CD4-positive, alpha-beta T cell treated with Interleukin-10 for 1 hour (primary cell): ENCODE measurements at places on chromosomes 12 and 14.

DNA sequence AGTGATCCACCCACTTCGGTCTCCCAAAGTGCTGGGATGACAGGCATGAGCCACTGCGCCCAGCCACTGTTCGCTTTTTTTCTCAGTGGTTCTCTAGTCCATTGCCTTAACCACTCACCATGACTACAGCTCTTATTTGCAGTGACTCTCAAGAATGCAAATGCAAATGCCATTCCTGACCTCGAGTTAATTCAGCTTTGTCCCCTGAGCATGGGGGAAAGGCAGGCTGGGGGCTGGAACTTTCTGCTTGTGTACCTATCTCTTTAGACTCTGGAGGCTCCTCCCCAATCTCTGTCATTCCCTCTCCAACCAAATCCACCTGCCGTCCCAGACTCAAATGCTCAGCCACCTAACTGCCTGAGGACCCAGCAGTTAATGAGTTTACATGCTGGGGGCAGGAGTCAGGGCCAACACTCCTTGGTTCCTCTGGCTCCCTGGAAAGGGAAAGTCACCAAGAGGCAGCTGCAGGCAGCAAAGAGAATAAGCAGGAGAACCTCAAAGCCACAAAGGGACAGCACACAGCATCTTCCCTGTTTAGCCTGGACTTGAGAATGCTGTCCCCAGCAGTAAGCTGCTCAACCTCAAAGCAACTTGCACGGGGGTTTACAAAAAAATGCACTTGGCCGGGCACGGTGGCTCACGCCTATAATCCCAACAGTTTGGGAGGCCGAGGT, 5.3 kb upstream of the HNF1A start:
- DNase-seq = no peak

DNA sequence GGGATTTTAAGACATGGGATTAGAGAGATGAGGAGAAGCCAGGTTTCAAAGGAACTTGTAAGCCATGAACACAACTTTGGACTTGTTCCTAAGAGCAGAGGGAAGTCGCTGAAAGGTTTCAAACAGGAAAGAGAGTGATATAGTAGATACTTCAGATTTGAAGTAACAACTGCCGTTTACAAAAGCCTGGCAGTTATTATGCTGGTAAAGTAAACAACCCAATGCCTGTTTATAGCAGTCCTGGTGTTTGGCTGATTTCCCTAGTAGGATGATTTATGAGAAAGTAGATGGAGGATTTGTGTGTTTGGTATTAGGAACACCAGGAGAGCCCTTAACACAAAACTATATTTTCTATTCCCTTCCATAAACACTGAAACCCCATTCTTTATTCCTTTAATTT, 285.7 kb downstream of the RMST start:
- DNase-seq = no peak

DNA sequence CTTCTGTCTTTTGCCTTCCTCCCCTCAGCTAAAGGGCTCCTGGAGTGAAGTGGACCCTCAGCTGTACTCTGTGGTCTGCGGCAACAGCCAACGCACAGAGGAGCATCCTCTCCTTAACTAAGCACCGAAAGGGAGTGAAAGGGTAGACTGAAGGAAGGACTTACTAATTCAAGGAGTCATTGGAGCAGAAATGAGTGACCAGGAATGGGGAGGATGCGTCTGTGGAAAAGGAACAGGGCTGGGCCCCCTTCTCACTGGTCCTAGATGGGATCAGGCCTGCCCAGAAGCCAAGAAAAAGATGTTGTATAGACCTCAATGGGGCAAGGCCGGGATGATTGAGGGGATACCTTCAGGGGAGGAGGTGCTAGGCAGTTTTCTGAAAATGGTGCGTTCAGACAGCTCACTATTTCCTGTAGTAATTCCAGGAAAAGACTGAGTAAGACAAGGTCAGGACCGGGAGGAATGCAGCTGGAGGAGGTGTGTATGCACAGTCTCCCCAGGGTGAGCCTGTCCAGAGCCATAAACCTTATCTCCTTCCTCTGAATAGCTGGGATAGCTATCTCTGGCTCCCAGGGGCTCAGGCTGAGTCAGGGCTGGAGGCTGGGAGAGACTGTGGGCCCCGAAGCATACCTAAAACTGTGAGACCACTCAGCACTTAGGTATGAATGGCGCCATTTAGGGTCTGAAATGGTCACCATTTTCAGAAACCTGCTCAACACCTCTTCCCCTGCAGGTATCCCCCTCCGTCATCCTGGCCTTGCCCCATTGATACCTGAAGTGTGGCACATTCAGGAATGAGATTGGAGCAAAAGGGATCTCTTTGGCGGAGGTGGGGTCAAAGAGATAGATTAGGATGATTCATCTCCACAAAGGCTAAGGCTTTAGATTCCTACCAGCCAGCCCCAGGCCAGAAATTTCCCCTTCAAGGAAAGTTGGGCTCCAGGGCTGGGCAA, 20.2 kb upstream of the KRT8 start:
- DNase-seq = no peak

DNA sequence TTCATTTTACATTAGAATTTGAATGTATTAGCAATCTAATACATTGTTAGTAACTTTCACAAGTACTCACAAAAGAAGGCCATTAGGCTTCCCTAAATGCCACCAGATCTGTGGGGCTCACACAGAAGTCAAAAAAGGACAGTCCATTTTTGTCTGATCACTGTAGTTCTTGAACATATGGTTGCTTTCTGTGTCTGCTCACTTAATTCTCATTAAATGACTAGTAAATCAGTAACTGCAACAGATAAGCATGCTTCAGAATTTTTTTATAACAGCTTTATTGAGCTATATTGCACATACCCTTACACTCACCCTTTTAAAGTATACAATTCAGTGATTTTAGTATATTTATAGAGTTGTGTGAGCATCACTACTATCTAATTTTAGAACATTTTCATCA, 71.4 kb downstream of the DENND5B start:
- DNase-seq = no peak

DNA sequence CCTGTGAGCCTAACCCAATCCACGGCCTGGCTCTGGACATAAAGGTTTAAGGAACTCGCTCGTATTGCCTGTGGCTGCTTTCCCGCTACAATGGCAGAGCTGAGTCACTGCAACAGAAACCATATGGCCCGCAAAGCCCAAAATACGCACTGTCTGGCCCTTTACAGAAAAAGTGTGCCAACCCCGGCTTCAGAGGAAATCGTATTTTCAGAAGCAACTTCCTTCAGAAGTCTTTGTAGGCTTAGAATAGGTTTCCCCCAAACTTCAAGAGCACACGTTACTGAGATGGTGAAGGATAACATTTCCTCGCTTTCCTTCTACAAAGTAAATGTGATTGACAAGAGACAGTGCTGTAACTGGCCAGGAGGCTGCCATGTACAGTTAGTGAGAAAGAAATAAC, 34.8 kb upstream of the TESC start:
- DNase-seq = peak; percentile 37
